Stimulated activated CD8-positive, alpha-beta memory T cell treated with anti-CD3 and anti-CD28 coated beads, Interleukin-4, amount 100 ng/mL, for 24 hours (primary cell): ENCODE measurements at places on chromosomes 13 and 19.

GRCh38 chr19:48970139-48970766, 5.1 kb downstream of the FTL start:
- DNase-seq, result no peak

DNA sequence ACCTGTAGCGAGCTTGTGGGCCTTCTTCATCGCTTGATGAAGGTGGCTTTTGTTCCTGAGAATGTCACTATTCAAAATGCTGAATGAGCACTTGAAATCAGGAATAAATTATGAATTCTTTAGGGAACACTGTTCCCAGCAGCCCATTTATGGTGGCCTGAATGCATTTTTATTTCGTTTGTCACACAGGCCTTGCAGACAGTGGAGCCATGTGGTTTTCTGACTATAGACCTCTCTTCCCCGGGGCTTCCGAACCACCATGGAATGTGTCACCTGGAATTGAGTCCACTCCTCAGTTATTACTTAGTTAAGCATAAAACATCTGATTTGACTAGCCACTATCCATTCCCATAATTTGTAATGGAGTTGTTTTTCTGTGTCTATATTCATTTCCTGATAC, 396.9 kb downstream of the IRS2 start:
- no peak for DNase-seq

GRCh38 chr19:31096062-31096830, 253.0 kb downstream of the TSHZ3 start:
- no peak for DNase-seq

DNA sequence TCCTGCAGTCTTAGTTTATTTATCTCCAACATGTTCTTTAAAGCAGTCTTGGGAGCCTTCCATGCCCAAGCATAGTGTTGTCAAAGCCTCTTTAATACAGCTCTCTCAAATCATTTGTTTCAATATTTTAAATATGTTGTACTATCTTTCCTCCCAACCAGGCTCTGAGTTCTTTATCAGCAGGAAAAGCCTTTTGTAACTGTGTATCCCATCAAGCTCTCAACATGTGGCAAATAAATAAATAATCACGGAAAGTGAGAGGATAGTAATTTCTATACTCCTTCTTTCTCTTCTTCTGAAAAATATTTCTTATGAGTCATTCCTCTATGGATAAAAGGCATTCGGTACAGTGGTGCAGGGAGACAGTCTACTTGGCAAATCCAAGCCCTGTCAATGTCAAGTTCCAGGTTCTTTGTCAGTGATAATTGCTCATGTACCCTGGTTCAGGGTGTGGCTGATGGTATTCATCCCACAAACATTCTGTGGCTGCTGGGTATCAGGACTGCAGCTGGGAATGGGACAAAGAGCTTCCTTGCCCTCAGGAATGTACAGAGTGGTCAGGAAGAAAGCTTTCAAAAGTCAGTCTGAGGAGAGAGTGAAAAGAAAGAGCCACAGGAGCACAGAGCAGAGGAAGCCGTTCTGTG, 384.3 kb downstream of the EFNB2 start:
- DNase-seq, result no peak

DNA sequence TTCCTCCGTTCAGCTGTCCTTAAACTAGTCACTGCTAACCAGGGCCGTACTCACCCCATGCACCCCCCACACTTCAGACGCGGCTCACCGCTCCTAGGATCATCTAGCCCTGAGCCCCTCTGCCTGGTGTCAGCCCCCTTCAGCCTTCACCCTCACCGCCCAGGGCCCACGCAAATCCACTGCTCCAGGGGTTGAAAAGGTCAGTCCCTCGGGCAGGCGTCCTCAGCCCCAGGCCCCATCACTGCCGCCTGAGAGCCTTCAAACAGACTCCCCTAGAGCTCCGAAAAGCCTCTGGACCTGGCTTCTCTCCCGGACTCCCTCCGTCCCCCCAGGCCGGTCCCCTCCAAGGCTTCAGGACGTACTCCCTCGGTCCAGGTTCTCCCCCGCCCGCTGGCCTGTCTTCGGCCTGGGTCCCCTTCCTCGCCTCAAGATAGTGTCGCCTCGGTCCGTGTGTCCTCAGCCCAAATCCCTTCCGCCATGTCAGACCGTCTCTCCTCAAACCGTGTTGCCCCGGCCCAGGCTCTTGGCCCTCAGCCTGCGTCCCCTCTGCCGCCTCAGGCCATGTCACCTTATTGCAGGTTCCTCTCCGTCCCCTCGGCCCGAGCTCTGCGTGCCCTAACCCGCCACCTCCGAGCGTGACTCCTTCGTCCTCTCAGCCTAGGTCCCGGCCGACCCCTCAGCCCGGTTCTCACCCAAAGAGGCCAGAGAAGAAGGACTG, 553 bp downstream of the NAPA start:
- no peak for DNase-seq

DNA sequence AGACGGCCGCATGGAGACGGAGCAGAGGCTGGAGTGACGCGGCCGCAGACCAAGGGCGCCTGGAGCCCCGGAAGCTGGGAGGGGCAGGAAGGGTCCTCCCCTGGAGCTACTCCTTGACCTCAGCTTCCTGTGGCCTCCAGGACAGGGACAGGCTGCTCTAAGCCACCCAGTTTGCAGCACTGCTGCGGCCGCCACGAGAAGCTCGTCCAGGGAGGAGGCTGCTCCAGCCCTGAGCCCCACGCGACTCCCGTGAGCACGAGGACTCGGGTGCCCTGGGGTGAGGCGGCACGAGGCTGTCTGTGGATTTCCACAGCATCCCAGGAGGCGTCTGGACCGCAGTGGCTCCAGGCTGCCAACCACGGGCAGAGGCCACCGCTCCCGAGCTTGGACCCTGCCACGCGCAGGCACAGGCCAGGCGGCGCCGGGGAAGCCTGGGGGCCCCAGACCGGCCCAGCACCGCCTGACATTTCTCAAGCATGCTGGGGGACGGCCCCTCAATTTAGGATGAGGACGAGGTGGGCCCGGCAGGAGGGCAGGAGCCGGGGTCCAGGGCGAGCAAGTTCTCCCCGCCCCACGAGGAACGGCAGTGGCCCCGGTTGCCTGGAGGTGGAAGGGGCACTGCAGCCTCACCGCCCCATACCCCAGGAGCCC, 10.7 kb downstream of the SBNO2 start:
- no peak for DNase-seq

DNA sequence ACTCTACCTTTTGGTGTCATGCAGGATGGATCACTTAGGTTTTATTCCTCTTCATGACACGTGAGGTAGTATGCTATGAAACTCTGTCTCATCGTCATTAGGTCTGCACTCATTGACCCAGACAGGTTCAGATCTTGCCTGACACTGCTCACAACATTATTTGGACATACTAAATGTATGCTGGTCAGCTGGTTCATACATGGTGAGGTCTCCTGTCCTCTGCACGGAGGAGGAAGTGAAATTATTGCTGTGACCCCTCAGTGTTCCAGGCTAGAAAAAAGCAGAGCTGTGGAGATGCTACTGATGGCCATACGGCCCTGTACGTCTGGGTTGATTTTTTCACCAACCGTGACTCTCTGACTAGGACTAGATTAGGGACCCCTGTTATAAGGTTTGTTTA, 35.8 kb downstream of the LATS2 start:
- DNase-seq, result no peak

DNA sequence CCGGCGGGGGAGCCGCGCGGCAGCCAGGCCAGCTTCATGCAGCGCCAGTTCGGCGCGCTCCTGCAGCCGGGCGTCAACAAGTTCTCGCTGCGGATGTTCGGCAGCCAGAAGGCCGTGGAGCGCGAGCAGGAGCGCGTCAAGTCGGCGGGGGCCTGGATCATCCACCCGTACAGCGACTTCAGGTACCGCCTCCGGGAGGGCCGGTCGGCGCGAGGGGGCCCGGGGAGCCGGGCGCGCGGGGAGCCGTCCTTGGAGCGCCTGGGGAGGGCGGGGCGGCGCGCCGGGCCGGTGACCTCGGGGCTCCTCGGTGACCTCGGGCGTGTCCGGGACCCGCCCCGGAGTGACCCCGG, 690 bp downstream of the HCN2 start:
- DNase-seq, result no peak

DNA sequence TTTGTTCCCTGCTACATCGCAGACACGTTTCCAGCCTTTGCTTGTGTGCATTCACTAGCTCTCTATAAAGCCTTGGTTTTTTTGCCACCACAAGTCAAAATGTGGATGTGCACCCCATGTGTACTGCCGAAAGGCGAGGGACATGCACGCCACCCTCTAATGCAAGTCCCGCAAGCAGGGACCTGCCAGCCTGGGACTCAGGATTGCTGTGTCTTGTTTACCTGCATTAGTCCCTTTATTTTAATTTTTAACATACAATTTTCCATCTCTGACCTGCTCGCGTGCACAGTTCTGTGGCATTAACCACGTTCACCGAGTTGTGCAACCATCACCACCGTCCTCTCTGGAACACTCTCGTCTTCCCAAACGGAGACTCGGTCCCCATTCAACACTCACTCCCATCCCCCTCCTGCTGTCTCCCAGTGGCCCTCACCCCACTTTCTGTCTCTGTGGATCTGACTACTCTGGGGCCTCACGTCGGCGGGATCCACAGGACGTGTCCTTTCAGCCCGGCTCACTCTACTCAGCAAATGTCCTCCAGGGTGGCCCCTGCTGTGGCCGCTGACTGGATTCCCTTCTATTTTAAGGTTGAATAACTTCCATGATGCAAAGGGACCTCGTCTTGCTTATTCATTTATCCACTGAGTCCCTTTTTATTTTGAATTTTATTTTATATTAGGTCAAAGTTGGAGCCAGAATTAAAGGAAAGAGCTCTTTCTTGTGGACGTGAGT, 58.4 kb downstream of the RASA3 start:
- no peak for DNase-seq

- no peak for DNase-seq
Measured at GRCh38 chr19:12453495-12453894, 12.7 kb upstream of the ZNF443 start.

- no peak for DNase-seq
Measured at GRCh38 chr19:46739290-46739771, 6.5 kb upstream of the FKRP start.

- DNase-seq, result peak; percentile 15
Measured at GRCh38 chr19:7534531-7535046, 928 bp upstream of the PNPLA6 start.

DNA sequence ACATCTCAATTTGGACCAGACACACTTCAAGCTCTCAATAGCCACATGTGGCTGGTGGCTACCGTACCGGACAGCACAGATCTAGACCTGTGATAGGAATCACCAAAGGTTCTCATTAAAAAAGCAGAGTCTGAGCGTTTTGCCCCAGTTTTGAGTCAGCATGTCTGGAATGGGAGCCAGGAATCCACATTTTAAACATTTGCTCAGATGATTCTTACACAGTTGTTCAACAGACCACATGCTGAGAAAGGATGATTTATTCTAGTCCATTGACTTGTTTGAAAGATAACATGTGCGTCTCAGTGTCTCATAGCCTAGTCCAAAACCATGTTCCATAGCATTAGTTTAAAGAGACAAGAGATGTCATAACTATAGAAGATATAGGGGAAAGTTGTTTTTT, 53.4 kb downstream of the FLT3 start:
- DNase-seq, result no peak

- DNase-seq, result no peak
Measured at GRCh38 chr13:32022311-32022710, 9.3 kb upstream of the FRY start.

DNA sequence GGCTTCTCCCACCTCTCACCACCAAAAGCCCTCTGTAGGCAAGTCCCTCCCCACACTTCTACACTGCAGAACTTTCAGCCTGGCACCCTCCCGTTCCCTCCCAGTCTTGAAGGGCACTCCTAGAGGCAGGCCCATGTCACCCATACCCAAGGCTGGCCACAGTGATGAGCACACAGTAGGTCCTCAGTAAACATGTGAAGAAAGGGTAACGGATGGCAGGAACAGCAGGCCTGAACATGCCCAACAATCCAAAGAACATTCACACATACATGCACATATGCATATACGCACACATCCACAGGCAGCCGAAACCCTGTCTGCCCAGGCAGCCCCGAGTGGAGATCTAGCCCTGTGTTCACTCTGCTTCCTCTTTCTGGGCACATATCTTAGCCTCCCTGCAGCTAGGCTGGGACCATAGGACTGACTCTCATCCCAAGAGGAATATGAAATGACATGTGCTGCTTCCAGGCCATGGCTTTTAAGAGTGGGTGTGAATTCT, 55.2 kb downstream of the CEBPG start:
- DNase-seq, result no peak
